ENCODE measurements at places on chromosomes 3 and 15.

DNA sequence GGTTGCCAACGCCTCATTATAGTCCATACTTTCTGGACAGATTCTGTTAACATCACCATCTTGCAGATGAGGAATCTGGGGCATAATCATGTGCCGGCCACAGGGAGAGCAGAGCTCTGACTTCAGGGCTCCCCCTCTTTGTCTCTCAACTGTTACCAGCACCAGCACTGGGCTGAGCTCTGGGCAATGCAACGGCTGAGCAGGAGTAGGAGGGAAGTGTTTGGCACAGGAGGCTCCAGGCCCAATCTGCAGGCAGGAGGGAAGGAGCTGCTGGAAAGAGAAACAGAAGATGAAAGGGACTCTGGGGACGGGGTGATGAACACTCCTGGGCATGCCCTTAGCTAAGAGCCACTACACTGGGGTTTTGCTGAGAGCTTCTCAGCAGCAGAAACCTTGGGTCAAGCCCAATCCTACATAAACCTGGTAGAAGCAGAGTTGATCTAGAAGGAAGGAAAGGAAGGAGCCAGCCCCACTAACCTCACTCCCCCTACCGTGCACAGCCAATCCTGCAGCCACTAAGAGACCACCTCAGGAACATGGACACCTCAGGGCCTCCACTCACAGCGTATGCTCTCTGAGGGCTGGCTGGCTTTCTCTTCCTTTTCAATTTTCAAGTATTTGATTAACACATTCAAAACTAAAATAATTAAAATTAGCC, 73.1 kb upstream of the SPATA12 start:
- peak; percentile 93 for DNase-seq

DNA sequence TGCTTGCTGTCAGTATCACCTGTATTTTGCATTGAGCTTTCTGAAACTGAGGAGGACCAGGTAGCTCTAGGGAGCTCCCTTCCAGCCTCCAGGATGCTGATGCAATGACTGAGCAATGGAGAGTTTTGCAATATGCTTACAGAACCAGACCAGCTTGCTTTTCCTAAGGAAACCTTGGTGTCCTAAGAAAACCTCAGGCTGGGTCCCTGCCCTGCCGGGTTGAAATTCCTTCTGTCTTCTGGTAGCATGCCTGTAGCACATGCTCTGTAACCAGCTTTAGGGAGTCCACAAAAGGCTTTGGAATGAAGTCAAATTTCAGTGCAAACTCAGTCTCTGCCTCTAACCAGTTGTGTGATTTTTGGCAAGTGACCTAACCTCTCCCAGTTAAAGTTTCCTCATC, 65.8 kb upstream of the GSK3B start:
- DNase-seq, result no peak

GRCh38 chr15:101452572-101452971, 36.9 kb downstream of the PCSK6 start:
- no peak for DNase-seq

- DNase-seq, result no peak
Measured at GRCh38 chr3:57110214-57110613, 49.8 kb downstream of the SPATA12 start.
